ENCODE measurements at places on chromosomes 3 and 15. TPM values are rescaled to one million over a fixed set of nuclear protein-coding genes. Genes with fewer than 3 reads are reported as not detected.

The PPP1R14D gene
- not detected for total RNA-seq

DNA sequence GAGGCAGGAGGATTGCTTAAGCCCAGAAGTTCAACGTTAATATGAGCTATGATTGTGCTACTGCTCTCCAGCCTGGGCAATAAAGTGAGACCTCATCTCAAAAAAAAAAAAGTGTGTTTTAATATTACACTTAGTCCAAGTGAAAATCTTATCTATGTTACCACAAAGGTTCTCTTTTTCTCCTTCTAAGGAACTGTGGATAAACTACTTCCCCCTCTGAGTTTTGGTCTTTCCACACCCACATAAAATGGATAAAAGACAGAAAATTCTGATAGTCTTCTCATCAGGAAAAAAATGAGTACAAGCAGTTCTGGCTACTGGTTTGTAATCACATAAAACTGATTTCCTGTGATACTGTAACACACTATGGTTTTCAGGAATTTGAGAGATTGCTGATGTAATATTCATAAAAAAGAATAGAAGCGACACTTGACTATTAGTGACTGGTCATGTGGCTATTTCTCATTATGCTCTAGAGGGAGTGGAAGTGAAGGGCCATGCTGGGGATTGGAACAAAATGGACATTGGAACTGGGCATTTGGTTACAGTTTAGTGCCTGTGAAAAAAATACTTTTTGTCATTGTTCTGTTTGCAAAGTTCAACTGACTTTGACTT lies 68.2 kb downstream of the RYR3 start:
- peaks cover 2% of the 10 kb centered on the region for H3K27me3 ChIP-seq
- no peaks in the 10 kb centered on the region for H3K36me3 ChIP-seq
- no peaks in the 10 kb centered on the region for H3K4me1 ChIP-seq
- DNase-seq = no peak
- no peak overlapping the region for H3K4me3 ChIP-seq

- DNase-seq = no peak
- no peak overlapping the region for H3K4me3 ChIP-seq
- H3K36me3 ChIP-seq = no peaks in the 10 kb centered on the region
- H3K27ac ChIP-seq = no peak overlapping the region
- H3K4me1 ChIP-seq = peaks cover 34% of the 10 kb centered on the region
- H3K27me3 ChIP-seq = no peaks in the 10 kb centered on the region
Observed at GRCh38 chr3:188059351-188059750, 94.6 kb upstream of the LPP start.

DNA sequence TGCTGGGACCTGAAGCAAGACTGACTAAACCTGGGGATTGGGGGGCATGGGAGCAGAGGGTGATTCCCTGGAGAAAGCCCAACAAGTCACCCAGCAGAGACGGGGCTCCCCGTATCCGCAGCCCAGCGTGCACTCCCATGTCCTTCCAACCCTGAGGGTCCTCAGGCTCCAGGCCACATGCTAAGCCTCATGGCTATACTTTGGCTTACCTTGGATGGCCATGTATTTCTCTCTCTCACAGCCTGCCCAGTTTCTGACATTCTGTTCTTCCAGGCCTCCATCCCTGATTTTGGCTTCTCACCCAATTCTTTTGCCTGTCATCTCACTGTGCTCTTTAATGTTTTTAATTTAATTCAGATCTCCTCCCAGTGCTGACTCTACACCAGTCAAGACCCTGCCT lies 126.8 kb upstream of the CTDSPL start:
- H3K27me3 ChIP-seq = peaks cover 4% of the 10 kb centered on the region
- no peak overlapping the region for H3K27ac ChIP-seq
- DNase-seq = no peak

The TMEM39A gene
- total RNA-seq = 26.0 TPM

- peak overlapping the region; percentile 85 for H3K27ac ChIP-seq
- peak overlapping the region; percentile 72 for H3K4me3 ChIP-seq
- DNase-seq = no peak
- no peaks in the 10 kb centered on the region for H3K27me3 ChIP-seq
- H3K36me3 ChIP-seq = peaks cover 10% of the 10 kb centered on the region
- peaks cover 25% of the 10 kb centered on the region for H3K4me1 ChIP-seq
Observed at GRCh38 chr15:82808634-82809041, 790 bp upstream of the WHAMM start.

GRCh38 chr3:154112146-154112852 lies 8.9 kb upstream of the ARHGEF26 start:
- H3K36me3 ChIP-seq = no peaks in the 10 kb centered on the region
- no peak overlapping the region for H3K4me3 ChIP-seq
- H3K27me3 ChIP-seq = peaks cover 10% of the 10 kb centered on the region
- H3K27ac ChIP-seq = no peak overlapping the region
- no peak for DNase-seq

The BUB1B gene
- 82.5 TPM for total RNA-seq

- no peaks in the 10 kb centered on the region for H3K4me1 ChIP-seq
- no peak overlapping the region for H3K4me3 ChIP-seq
- H3K27ac ChIP-seq = no peak overlapping the region
- H3K27me3 ChIP-seq = no peaks in the 10 kb centered on the region
- no peak for DNase-seq
Observed at GRCh38 chr3:109977897-109978296, 640.6 kb upstream of the DPPA4 start.

The GOLGA8T gene
- total RNA-seq = not detected

GRCh38 chr3:140443806-140444205 lies 234.1 kb upstream of the TRIM42 start:
- H3K27me3 ChIP-seq = peaks cover 3% of the 10 kb centered on the region
- no peaks in the 10 kb centered on the region for H3K36me3 ChIP-seq
- H3K27ac ChIP-seq = no peak overlapping the region
- no peak for DNase-seq

The MASP1 gene
- total RNA-seq = not detected

GRCh38 chr3:57068437-57069089 lies 8.1 kb downstream of the SPATA12 start:
- H3K4me1 ChIP-seq = peaks cover 1% of the 10 kb centered on the region
- no peak overlapping the region for H3K27ac ChIP-seq
- no peaks in the 10 kb centered on the region for H3K36me3 ChIP-seq
- H3K4me3 ChIP-seq = no peak overlapping the region
- DNase-seq = peak; percentile 31
- peaks cover 3% of the 10 kb centered on the region for H3K27me3 ChIP-seq

DNA sequence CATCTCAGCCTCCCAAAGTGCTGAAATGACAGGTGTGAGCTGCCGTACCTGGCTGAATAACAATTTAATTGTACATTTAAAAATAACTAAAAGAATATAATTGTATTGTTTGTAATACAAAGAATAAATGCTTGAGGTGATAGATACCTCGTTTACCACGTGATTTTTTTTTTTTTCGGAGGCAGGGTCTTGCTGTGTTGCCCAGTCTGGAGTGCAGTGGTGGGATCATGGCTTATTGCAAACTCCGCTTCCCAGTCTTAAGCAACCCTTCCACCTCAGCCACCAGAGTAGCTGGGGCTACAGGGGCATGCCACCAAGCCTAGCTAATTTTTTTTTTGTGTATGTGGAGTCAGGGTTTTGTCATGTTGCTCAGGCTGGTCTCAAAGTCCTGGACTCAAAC lies 15.8 kb downstream of the MFN1 start:
- H3K36me3 ChIP-seq = peaks cover 26% of the 10 kb centered on the region
- H3K27me3 ChIP-seq = no peaks in the 10 kb centered on the region
- no peak for DNase-seq
- no peak overlapping the region for H3K27ac ChIP-seq
- no peak overlapping the region for H3K4me3 ChIP-seq

The PCOLCE2 gene
- 1.1 TPM for total RNA-seq

GRCh38 chr15:40106203-40107161 lies 2.2 kb downstream of the BMF start:
- H3K27ac ChIP-seq = peak overlapping the region; percentile 58
- H3K36me3 ChIP-seq = no peaks in the 10 kb centered on the region
- H3K4me3 ChIP-seq = peak overlapping the region; percentile 47

GRCh38 chr3:183427196-183427875 lies 1.1 kb downstream of the MCF2L2 start:
- H3K4me1 ChIP-seq = peaks cover 36% of the 10 kb centered on the region
- no peaks in the 10 kb centered on the region for H3K27me3 ChIP-seq
- no peaks in the 10 kb centered on the region for H3K36me3 ChIP-seq
- peak overlapping the region; percentile 30 for H3K27ac ChIP-seq
- DNase-seq = no peak

The IL5RA gene
- not detected for total RNA-seq

- H3K36me3 ChIP-seq = no peaks in the 10 kb centered on the region
- H3K27me3 ChIP-seq = no peaks in the 10 kb centered on the region
- DNase-seq = peak; percentile 19
- H3K27ac ChIP-seq = no peak overlapping the region
Observed at GRCh38 chr3:50428007-50428633, 68.8 kb upstream of the TMEM115 start.

DNA sequence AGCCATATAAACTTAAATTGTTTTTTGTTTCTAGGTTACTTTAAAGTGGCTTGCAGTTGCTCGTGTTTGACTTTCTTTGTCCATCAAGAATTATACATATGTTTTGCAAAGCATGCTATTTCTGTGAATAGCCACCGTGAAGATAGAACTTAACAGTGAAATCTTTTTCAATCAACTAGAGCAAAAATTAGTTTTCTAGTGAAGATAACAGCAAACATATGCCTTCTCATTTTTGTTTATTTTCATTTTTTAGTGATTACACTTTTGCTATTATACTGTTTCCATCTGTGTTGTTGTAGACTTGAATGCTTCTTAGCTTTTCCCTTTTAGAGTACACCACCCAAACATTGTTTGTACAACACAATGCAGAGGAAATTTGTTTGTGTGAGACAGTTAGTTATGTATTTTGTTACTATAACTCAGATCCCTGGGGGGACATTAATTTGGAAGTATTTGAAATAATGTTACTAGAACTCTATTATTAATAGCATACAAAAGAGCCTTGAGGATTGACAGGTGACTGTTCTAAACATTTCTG lies 62.8 kb downstream of the CRYBG3 start:
- peaks cover 3% of the 10 kb centered on the region for H3K36me3 ChIP-seq
- H3K27me3 ChIP-seq = no peaks in the 10 kb centered on the region
- no peak for DNase-seq
- H3K4me3 ChIP-seq = no peak overlapping the region
- no peak overlapping the region for H3K27ac ChIP-seq

- no peaks in the 10 kb centered on the region for H3K27me3 ChIP-seq
- no peaks in the 10 kb centered on the region for H3K4me1 ChIP-seq
- no peaks in the 10 kb centered on the region for H3K36me3 ChIP-seq
- H3K27ac ChIP-seq = no peak overlapping the region
- no peak for DNase-seq
Observed at GRCh38 chr3:42493126-42493797, 9.2 kb upstream of the VIPR1 start.

The STAB1 gene
- total RNA-seq = 0.20 TPM

The EPHA6 gene
- total RNA-seq = not detected

- DNase-seq = no peak
- H3K4me3 ChIP-seq = no peak overlapping the region
- peaks cover 38% of the 10 kb centered on the region for H3K4me1 ChIP-seq
- H3K27ac ChIP-seq = no peak overlapping the region
Observed at GRCh38 chr15:63759752-63760151, 74.0 kb downstream of the HERC1 start.

- peaks cover 46% of the 10 kb centered on the region for H3K36me3 ChIP-seq
- peaks cover 66% of the 10 kb centered on the region for H3K4me1 ChIP-seq
Observed at GRCh38 chr3:67637255-67637900, 17.0 kb downstream of the SUCLG2 start.

- H3K27me3 ChIP-seq = no peaks in the 10 kb centered on the region
- peak overlapping the region; percentile 93 for H3K27ac ChIP-seq
- DNase-seq = peak; percentile 20
- peaks cover 21% of the 10 kb centered on the region for H3K36me3 ChIP-seq
Observed at GRCh38 chr3:49120096-49120437, 556 bp downstream of the USP19 start.

DNA sequence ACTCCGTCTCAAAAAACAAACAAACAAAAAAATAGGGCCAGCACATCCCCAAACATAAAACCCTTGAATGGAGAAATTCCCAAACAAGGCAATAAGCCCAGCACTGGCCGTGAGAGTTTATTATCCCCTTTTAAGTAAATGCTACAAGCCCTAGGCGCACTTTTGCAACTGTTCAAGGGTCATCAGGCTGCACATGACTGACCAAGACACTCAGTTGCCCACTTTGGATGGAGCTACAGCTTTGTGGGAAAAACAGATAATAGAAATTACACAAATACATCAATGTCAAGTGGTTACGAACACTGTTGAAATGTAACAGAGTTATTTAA lies 33.7 kb upstream of the ZNF445 start:
- H3K27me3 ChIP-seq = no peaks in the 10 kb centered on the region
- H3K27ac ChIP-seq = peak overlapping the region; percentile 91
- peaks cover 12% of the 10 kb centered on the region for H3K36me3 ChIP-seq
- H3K4me3 ChIP-seq = peak overlapping the region; percentile 86

- DNase-seq = no peak
- H3K4me3 ChIP-seq = no peak overlapping the region
- H3K27me3 ChIP-seq = peaks cover 2% of the 10 kb centered on the region
- no peaks in the 10 kb centered on the region for H3K36me3 ChIP-seq
- H3K27ac ChIP-seq = peak overlapping the region; percentile 39
Observed at GRCh38 chr3:102179326-102180177, 255.3 kb upstream of the ZPLD1 start.

The GUCA1C gene
- not detected for total RNA-seq

GRCh38 chr15:44545913-44546802 lies 9.2 kb downstream of the EIF3J start:
- no peaks in the 10 kb centered on the region for H3K27me3 ChIP-seq
- DNase-seq = peak; percentile 78
- peaks cover 56% of the 10 kb centered on the region for H3K4me1 ChIP-seq
- H3K36me3 ChIP-seq = peaks cover 51% of the 10 kb centered on the region
- peak overlapping the region; percentile 87 for H3K27ac ChIP-seq

The PRRT3 gene
- 5.7 TPM for total RNA-seq

DNA sequence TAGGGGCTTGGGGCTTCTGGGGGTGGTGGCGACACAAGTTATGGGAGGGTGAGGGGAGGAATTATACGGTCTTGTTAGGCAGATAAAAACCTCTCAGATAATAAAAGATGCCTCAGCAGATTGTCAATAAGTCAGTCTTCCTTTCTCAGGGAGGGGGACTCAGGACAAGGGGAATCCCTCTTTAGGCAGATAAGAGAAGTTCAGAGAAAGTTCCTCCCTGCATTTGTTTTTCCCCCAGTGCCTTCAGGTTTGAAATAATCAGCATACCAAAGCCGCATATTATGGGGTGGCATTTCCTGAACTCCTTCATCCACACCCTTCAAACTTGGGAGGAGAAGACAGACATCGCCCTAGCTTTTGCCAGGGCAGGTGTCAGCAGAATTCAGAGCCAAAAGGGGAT lies 8.5 kb downstream of the PPCDC start:
- peaks cover 44% of the 10 kb centered on the region for H3K4me1 ChIP-seq
- H3K27ac ChIP-seq = no peak overlapping the region
- no peak for DNase-seq
- no peaks in the 10 kb centered on the region for H3K27me3 ChIP-seq

DNA sequence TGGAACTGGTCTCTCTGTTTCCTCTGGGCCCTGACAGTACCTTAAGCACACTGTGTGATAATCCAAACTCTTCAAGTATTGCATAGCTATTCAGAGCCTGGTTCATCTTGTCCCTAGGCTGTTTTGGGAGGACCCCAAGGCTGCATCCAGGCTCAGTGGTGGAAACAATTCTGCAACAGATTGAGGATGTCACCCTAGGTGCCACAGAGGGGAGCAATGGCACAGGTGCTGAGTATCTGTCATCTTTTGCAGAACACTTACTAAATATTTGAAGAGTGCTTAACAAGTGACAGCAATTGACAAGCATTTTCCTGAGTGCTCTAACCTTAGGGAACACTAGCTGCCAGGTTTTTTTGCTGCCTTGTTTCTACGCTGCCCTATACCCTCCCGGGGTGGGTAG lies 27.8 kb downstream of the STARD5 start:
- peaks cover 63% of the 10 kb centered on the region for H3K36me3 ChIP-seq
- H3K27ac ChIP-seq = peak overlapping the region; percentile 98
- peak overlapping the region; percentile 98 for H3K4me3 ChIP-seq
- DNase-seq = no peak
- H3K27me3 ChIP-seq = no peaks in the 10 kb centered on the region
